ENCODE measurements at places on chromosomes 5 and 9.

DNA sequence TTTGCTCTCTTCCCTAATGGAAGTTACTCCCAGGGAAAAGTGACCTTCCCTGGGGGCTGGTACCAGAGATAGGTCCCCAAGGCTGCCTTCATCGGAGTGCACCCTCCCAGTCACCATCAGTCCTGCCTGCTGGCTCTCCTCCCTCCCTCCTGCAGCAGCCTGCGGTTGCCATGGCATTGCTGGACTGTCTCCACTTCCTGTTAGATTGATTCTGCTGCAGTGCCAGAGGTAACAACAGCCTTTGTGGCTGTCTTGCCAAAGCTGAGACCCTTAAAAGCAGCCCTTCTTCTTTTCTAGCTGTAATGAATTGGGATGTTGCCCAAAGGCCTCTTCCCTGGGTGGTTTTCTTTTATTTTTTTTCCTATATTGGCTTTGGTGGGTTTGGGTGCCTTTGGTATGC lies 78.1 kb upstream of the PRLR start:
- DNase-seq = no peak

DNA sequence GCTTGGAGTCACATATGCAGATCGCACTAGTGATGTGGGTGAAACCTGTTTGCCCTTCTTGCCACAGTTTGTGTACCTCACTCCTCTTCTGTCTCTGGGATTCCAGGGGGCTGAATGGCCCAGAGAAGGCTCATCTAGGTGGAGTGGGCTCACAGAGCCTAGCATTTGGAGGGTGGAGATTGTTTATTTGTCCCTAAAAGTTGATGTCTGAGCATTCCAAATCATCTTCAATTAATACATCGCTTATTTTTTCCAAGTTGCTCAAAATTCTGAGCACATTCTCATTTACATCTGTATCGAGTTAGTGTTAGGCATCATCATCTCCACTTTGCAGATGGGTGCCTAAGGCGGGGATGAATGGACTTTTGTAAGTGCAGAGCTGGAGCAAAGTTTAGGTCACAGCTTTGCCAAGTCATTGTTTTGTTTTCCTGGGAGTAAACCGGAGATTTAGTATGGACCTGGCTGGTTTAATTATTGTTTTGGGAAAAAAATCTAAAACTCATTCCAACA lies 2.0 kb downstream of the ABL1 start:
- DNase-seq = no peak

DNA sequence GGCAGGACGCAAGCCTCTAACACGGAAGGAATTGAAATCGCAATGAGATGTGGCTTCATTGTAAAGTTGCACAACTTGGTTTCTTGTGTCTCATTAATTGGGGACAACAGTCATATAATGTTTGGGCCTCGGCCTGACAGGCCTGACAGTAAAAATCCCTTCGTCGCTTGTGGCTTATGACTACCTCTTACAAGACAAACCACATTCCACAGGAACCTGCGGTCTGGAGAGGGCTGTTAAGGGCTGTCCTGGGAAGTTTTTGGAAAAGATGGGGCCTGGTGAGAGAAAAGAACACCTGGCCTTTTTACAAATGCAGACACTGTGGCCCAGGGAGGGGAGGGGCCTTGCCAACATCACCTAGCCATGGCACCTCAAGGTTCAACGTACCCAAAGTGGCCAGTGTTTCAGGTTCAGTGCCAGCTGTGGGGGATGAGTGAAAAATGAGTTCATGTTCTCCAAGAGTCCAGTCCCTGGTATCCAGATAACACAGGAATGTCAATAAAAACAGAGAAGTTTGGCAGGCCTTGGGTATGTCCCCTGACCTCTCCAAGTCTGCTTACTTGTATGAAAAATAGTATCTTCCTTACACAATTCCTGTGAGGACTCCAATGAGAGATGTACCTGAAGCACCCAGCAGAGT lies 22.2 kb downstream of the SHB start:
- DNase-seq = no peak

- no peak for DNase-seq
These were observed 6.4 kb upstream of the JMY start for GRCh38 chr5:79229357-79230174.

DNA sequence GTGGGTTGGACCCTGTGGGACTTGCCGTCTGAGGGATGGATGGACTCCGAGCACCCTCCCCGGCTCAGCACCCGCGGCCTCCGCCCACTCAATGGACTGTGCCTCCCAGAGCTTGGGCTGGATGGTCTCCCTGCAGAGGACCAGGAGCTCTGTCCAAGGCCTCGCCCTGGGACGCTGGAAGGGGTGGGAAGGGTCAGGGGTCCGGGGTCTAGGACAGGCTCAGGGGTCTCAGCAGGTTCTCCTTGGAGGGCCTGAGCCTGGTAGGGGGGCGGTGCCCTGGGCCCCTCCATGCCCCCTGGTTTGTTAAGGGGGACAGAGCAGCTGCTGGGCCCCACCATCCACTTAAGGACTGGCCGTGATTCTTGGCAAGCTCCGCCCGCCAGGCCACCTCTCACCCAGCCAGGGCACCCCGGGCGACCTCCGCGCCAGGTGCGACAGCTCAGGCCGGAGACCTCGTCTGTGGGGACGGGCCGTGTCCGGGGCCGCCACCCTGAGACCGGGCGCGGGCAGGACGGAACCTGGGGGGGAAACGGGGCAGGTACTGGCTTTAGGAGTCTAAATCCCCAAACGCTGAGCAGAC lies 29.2 kb downstream of the EXOC3 start:
- no peak for DNase-seq

DNA sequence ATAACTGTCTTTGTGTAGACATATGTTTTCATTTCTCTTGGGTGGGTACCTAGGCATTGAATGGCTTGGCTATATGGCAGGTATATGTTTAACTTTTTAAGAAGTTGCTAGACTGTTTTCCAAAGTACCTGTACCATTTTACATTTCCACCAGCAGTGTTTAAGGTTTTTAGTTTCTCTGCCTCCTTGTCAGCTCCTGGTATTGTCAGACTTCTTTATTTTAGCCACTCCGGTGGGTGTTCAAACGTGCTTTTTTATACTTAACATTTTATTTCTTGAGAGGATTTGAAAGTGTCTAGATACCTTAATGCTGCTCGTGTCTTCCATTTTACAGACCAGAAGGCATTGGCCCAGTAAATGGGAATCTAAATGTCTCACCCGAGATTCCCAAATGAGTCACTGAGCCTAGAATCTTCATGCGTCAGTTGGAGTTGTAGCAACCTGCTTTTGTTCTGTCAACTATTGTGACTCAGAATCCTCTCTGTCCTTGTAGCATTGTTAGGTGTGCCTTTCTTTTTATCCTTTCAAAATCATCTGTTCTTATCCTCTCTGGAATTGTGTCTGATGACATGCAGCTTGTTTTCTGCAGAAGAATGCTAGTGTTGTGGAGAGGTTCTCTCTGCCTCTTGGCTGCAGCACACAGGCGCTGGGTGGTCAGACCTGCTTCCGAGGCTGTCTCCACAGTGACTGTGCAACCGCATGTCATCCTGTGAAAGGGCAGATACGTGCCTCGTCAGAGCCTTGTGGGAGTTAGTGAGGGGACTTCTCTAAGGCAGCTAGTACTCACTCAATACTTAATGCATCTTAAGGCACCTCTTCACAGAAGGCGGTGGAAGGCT lies 291.8 kb downstream of the AOPEP start:
- no peak for DNase-seq

DNA sequence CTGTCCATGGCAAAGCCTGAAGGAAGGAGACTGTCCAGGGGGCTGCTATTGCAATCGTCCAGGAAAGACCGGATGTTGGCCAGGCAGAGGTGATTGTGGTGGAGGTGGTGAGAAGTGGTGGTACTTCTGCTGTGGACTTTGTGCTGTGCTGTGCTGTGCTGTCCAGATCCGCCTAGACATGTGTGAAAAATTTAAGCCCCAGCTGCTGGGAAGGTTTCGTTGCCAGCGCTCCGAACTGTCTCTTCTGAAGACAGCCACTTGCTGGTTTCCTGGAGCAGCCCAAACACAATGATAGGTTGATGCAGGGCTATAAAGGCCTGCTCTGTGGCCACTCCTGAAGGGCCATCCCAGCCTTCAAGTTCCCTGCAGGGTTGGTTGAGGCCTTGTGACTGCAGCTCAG lies 223.0 kb upstream of the MPDZ start:
- no peak for DNase-seq

- DNase-seq = no peak
These were observed 70.7 kb upstream of the SHISAL2B start for GRCh38 chr5:64619609-64620008.

DNA sequence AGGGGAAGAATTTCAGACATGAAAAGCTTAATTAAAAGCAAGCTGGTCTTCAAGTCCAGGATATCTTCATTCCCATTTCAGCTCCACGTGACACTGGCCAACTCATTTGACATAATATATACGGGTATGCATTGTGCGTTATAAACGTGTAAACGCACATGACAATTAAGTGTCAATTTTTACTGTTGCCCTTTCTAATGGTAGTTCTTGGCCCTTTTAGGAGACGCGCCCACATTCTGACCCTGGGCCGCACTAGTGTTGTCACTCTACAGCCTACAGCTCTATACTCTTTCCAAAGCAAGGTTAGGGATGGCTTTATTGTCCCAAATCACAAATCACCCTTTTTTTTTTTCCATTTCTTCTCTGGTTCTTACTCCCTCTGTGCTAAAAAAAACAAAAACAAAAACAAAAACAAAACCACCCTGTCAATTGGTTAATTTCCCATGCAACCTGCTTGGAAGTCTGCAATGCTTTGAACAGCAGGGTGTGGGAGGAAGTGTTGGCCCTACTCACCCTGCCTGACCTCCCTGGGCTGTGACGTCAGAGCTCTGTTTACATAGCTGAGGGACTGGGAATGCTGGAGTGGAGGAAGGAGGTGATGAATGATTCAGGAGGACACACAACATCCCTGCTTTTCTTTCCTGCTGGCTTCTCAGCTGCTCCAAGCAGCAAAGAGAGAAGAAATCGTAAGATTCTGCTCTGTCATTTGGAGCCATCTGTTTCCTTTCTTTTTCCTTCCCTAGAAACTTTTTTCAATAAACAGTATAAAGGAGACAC lies 19.3 kb downstream of the RFK start:
- no peak for DNase-seq

DNA sequence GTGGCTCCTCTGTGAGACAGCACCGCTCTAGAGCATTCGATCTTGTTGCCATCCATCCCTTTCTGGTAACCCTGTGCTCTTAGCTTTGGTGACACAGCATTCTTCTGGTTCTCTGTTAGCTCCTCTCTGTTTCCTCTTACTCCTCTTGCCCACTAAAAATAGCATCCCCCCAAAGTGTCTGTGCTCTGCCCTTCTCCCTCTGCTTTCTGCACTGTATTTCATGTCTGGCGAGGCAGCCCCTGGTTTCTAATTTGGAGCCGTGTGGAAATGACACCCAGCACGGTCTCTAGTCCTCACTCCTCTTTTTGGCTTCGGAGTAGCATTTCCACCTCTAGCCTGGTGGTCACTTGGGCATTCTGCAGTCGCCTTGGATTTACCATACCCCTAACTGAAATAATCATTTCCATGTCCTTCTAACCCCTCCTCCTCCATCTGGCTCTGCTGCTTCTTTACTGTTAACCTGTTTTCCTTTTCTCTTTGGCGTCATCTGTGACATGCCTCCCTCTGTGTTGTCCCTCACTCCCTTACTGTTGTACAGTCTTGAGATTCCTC lies 23.8 kb downstream of the NPR3 start:
- DNase-seq = no peak

- no peak for DNase-seq
These were observed 107.6 kb downstream of the MSX2 start for GRCh38 chr5:174832025-174832424.

DNA sequence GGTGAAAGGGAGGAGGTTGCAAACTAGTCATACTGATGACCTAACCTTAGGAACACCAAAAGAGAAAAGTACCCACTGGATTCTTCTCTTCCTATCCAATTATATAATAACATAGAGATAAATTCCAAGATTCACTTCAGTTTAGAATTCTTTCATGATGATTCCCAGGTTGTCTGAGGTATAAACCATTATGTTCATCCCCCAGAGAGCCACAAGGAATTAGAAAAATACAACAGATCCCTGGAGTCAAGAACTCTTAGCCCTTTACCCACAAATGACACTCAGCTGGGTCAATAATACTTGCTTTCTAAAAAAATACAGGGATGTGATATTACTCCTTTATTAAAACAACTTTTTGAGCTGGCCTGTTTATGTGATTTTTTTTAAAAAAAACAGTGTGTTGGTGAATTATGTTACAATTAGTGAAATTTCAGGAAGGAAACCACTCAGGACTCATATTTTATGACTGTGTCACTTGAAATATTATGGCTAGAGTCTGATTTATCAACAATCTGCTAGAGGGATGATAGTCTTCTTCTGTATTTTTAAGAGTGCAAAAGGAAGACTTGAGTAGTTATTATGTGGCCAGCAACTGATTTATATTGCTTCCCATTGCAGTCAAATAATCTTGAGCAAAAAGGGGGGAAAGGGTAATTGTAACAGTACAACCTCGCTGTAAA lies 338.2 kb downstream of the NFIB start:
- no peak for DNase-seq

DNA sequence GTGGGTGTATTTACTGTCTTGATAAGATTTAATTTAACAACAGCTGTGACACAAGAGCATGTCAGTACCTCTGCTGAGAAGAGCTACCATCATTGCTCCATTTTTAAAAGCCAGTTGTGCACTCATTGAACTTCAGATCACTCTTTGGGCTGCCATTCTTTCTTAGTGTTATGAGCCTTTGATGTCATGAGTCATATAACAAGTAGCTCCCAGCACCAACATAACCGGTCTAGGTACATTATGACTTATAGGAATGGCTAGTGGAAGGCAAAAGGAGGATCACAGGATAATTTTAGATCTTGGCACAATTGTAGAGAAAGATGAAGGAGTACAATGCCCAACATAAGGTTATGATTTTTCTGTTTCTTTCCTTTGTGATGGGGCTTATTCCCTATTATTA lies 170.8 kb upstream of the FBN2 start:
- DNase-seq = no peak

GRCh38 chr9:95565982-95566381 lies 49.2 kb upstream of the PTCH1 start:
- no peak for DNase-seq

DNA sequence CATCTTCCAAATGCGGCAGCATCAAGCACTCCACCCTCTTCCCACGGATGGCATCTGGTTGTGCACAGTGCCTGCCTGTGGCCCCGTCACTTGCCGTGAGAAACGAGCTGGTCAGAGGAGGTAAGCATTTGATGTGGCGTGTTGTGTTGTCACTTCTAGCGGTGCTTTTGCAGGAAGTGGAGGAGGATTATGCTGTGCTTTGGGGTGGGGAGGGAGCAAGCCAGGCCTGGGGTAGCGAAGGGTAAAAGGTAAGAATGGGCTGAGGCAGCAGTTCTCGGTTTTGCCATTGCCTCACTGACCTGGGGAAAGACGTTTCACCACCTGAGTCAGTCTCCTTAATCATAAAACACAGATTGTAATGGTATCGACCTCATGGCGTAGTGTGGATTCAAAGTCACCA lies 2.3 kb upstream of the POMT1 start:
- DNase-seq = peak; percentile 38

- peak; percentile 28 for DNase-seq
These were observed 10.0 kb downstream of the S1PR3 start for GRCh38 chr9:89000973-89001916.

DNA sequence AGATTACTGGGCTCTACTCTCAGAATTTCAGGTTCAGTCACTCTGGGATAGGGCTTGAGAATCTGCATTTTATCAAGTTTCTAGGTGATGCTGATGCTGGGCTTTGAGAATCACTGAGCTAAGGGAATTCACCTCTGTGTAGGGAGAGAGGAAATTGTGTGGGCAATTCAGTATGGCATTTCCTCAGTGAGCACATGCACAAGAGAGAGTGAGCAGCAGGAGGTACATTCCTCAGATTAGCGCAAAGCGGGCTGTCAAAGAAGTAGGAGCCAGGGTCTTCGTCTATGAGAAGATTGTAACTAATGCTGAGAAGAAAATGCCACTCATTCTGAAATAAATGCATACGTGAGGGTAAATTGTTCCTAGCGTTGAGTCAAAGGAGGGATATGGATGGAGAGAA lies 175.9 kb downstream of the KIF4B start:
- no peak for DNase-seq

All from stimulated activated CD4-positive, alpha-beta T cell treated with anti-CD3 and anti-CD28 coated beads, Interleukin-15, amount 100 ng/mL, for 1 hour (primary cell).